RCC 7860 (cell line): ENCODE measurements at places on chromosomes 7 and 10.

- no peak for DNase-seq
These were observed 14.5 kb downstream of the OR9A2 start for GRCh38 chr7:143012409-143012808.

GRCh38 chr10:89414146-89414878 is at the start of gene IFIT5:
TSS of gene IFIT5 (plus strand) at chr10:89414568. CDS start at chr10:89414799, 231 bp downstream.
- DNase-seq, result peak; percentile 53

- no peak for DNase-seq
These were observed 44.0 kb upstream of the ANKRD1 start for GRCh38 chr10:90964781-90965465.

DNA sequence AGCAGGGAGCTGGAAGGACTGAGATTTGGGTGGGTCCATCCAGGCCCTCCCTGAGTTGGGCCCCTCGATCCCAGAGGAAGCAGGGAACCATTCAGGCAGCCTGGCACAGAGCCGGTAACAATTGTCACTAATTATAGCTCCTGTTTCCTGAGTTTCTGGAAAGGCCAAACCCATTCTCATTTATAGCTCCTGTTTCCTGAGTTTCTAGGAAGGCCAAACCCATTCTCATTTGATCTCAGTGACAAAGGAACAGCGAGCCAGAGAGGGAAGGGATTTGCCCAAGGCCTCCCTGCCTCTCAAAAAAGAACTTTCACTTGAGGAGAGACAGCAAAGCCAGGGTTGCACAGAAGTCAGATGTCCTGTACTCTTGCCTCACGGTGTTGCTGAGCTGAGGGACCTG is 521.9 kb downstream of the TYW1 start:
- DNase-seq, result no peak

DNA sequence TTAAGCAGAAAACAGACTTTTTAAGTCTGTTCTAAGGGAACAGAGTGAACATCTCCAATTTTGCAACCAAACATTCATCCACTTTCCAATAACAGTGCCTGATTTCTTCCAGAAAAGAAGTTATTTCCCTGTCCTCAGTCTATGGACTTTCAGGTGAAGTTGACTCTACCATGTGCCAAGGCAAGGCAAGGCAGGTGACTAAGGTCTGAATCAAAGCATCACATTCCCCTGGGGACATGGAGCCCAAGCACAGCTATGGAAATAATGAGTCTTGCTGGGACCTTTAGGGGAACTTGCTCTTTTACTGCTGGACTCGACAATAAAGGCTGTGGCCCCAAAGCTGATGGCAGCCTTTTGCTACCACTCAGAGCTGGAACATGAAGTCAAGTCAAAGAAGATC is 182.2 kb downstream of the FGFR2 start:
- DNase-seq, result no peak

DNA sequence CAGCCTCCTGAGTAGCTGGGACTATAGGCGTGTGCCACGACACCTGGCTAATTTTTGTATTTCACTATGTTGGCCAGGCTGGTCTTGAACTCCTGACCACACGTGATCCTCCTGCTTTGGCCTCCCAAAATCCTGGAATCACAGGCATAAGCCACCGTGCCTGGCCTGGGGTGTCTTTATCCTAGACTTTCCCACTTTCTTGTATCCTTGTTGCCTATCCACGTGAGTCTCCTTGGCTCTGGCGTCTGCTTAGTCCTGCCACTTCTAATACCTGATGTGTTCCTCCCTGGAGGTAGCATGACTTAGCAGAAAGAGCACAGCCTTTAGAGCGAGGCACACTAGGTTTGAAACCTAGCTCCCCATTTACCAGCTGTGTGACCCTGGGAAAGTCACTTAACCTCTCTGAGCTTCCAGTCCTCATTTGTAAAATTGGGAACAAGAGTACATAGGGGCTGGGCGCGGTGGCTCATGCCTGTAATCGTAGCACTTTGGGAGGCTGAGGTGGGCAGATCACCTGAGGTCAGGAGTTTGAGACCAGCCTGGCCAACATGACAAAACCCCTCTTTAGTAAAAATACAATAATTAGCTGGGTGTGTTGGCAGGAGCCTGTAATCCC is 344.6 kb downstream of the TYW1 start:
- no peak for DNase-seq

GRCh38 chr7:45646996-45647825 is 73.0 kb downstream of the ADCY1 start:
- no peak for DNase-seq

- DNase-seq, result no peak
These were observed 689.3 kb upstream of the FOXK1 start for GRCh38 chr7:3992841-3993240.

DNA sequence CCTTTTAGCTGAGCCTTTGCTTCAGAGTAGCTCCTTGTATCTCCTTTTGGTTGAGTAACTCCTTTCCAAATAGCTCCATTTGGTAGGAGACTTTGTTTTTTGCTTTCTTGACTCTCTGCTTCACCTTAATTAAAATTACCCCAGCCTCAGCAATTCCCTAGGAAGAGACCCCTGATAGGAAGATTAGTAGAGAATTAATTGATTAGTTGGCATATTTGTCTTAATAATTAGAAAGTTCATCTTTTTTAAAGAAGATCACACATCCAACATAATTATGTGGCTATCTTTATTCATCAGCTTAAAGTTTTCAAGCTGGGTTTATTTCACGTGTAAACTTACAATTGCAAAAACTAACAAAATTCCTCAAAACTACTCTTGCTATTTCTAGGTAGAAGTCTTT is 119.1 kb downstream of the LRRN3 start:
- DNase-seq, result no peak

DNA sequence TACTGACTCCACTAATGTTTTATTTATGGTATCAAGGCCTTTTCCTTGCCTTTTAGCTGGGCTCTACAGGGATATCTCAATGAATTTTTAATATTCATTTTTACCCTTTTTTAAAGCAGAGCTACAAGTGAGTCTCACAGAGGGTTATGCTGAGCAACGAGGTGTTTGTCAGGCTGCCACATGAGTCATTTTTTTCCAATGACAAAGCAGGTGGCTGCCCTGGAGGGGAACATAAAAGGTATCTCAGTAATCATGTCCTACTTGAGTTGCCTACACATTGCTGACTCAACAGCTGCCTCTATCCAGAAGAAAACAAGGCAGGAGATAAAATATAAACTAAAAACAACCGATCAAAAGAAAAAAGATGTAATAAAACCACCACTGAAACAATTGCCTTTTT is 1004.9 kb upstream of the POT1 start:
- peak; percentile 49 for DNase-seq

- DNase-seq, result peak; percentile 17
These were observed 855 bp upstream of the PALD1 start for GRCh38 chr10:70477661-70478162.

GRCh38 chr7:157721468-157722136 is 384.8 kb downstream of the DNAJB6 start:
- DNase-seq, result no peak

GRCh38 chr10:34922138-34922537 is 107.0 kb upstream of the PARD3 start:
- DNase-seq, result peak; percentile 23

DNA sequence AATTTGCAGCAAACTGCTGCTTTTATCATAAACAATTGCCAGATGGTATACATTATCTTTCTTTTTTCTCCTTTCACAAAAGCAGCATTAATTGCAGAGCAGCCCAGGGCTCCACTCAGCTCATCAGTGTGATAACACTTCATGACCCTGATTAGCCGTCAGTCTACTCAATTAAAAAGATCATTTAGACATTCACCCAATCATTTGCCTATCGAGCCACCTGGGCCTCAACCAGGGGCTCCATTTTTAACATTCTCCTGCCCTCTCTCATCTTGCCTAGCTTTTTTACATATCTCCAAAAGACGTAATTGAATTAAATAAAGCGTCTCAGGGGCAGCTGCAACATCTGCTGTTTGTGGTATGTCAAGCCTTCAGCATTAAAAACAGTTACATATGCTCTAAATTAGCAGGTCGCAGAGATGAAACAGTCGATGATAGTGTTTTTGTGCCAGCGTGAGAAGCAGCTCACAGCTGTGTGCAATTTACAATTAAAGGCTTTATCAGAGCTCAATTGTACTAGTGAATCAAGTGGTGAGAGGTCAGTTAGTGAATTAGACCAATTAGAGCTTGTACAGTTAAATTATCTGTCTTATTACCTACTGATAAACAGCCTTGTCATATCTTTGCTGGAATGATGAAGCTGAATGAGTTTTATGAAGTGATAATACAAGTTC is 522.5 kb downstream of the ETV1 start:
- no peak for DNase-seq

GRCh38 chr10:119657725-119658124 is 6.5 kb downstream of the BAG3 start:
- DNase-seq, result no peak

DNA sequence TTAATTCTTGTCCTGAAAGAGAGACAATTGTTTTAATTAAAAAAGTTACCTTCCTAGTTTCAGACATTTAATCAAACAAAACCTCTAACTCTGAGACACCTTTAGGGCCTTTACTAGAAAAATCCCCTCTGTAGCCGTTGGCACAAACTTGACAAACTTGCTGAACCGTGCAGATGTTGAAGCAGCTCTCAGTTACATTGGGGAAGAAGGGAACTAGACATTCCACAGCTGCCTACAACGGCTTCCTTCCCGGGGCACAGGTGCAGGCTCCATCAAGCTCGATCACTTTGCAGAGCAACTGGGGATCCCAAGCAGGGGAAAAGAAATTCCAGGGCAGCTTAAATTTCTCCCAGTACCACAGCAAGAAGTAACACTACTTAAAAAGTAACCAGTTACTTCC is 141.3 kb downstream of the SKAP2 start:
- no peak for DNase-seq

- no peak for DNase-seq
These were observed 130.2 kb upstream of the ADAM12 start for GRCh38 chr10:126518218-126519080.

GRCh38 chr10:110833941-110834628 is 37.6 kb upstream of the PDCD4 start:
- no peak for DNase-seq

DNA sequence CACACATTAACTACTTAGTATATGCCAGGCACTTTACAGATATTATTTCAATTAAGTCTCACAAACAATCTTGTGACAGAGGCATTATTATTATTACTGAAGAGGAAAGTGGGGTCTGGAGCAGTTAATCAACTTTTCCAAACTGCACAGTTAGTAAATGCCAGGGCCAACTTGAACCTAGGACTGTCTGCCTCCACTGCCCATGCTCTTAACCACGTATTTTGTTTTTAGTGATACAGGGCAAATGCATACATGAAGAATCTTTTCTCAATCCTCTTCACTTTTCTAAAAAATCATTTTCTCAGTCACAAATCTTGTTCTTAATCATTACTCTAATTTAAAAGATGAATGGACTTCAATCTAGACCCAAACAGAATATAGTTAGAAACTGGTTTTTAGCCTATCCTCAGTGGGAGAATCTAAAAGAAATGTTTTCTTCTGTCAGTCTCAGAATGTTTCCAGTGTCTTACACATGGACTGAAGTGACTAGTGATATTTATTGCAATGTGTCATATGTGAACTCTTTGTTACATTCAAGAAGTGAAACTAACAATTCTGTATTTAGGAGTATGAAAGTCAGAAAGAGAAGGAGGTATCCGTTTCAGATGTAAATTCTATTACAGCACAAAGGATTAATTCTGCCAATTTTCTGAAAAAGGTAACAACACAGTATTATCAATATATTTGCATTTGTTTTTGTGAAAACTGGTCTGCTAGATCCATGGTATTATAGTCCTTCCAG is 55.5 kb upstream of the CCNJ start:
- DNase-seq, result no peak

DNA sequence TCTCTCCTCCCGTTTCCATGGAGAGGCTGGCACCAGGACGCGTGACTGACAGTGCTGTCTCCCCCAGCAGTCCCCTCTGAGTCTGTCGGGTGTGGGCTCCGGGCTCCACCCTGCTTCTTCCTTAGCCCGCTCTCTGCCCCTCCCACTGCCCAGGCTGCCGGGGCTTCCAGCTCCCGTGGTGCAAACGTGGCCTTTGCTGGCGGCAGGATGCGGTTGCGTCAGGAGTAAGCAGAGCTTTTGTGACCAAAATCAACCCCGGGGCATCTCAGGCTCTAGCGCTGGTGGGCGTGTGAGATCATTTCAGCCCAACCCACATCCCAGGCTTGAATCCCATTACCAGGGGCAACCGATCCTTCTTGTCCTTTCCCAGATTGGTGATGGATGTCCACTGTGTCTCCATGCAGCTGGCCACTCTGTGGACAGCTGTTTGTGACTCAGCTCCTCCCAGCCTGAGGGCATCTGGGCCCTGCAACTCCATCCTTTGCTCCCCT is 28.2 kb downstream of the PTPRE start:
- DNase-seq, result no peak

GRCh38 chr7:91940171-91940570 is 491 bp upstream of the AKAP9 start:
- no peak for DNase-seq
